ENCODE measurements at places on chromosomes 5 and 9. TPM values are rescaled to one million over a fixed set of nuclear protein-coding genes. Genes with fewer than 3 reads are reported as not detected.

- DNase-seq, result no peak
These were observed 282.9 kb upstream of the ANKRD55 start for GRCh38 chr5:56516035-56516434.

TOR1B gene
- 16.4 TPM for total RNA-seq

DNA sequence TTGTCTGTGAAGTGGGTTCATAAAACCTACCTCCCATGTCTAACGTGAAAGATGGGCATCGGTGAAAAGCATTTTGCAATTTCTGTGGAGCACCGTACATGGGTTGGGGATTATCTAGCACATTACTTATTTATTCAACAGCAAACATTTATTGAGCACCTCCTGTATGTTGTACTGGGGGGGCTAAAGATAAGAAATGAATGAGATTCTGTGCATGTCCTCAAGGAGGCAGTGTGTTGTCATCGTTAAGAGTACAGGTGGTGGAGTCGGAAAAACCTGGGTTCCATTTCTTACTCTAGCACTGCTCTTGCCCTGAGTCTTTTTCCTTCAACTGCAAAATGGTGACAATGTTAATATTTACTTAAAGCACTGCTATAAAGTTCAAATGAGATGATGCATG, 30.4 kb upstream of the DENND1A start:
- no peak for DNase-seq

MSMP gene
- total RNA-seq, result not detected

DNA sequence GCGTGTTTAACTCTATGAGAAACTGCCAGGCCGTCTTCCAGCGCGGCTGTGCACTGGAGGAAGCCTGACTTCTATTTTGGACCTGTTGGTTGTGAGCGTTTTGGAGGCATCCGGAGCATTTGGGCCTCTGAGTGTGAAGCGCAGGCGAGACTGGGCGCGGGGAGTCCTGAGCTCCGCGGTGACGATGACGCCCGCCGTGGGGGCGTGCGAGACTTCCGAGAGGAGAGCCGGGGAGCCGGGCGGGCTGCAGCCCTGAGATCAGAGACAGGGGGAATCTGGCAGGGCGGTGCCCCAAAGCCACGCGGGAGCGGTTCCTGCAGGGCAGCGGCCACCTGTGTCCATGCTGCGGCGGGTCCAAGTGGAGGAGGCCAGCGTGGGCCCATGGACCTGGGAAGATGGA, 47.4 kb downstream of the NTNG2 start:
- no peak for DNase-seq

DNA sequence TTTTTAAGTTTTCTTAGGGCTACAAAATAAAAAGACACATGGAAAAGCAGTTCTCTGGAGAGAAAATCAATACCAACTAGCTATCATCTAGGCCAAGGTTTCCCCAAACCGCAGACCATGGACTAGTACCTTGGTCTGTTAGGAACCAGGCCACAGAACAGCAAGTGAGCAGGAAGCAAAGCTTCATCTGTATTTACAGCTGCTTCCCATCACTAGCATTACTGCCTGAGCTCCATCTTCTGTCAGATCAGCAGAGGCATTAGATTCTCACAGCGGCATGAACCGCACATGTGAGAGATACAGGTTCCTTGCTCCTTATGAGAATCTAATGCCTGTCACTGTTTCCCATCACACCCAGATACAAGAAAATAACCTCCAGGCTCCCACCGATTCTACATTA, 1907.6 kb upstream of the ACO1 start:
- DNase-seq, result no peak

SLC25A2 gene
- 0.28 TPM for total RNA-seq

DNA sequence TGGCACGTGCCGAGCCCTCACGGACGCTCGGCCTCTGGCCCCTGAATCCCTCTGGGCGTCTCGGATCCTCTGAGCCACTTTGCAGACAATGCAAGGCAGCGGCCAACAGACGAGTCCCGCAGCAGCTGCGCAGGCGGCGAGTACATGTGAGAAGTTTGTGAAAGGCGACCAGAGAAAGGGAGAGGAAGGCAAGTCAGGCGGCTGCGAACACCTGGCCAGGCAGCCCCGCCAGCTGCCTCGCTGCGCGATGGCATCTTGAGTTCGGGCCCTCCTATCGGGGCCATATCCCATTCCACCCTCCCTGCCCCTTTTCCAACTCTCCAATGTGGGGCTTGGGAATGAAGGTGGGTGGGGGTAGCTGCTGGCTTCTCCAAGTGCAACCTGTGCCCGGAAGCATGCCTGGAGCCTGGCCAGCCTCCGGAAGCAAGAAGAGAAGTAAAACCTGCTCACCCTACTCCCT, 4.5 kb upstream of the POU4F3 start:
- no peak for DNase-seq

DNA sequence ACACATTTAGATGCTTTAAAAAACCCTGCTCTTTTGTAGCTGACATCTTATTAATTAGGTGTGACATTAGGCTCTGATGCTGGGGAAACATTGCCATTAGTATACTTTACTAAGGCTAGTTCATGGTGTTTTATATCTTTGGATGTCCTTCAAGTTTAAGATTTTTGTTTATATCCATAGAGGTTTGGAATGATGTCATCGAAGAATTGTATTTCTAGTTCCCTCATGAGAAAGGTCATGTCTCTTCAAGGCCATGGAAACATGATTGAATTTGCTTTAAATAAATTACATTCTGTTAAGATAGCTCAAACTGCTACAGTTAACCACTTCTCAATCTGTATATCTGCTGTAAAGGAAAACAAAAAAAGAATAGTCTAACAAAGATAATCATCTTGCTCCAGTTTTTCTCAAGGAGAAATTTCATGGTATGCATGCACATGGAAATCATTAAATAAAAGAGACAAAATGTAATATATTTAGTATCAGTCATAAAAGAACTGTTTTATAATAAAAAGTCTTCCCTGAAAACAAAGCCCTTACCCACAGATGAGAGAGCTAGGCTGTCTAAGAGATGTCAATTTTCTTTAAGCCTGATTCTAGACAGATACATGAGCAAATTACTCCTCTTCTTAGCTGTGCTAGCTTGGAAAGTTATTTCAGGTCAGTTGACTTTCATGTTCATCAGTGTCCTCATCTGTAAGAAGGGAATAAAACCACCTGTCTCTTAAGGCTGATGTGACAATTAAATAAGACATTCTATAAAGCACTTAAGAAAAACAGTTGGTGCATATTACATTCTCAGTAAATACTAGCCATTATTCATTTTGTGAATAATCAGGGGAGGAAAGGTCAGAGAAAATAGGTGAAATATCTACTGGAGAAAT, 25.0 kb upstream of the STARD4 start:
- peak; percentile 78 for DNase-seq

MARCOL gene
- total RNA-seq, result not detected

GRCh38 chr9:77440057-77440456, 208.1 kb downstream of the GNA14 start:
- DNase-seq, result peak; percentile 47

- peak; percentile 75 for DNase-seq
These were observed 347.6 kb downstream of the GADD45G start for GRCh38 chr9:89952401-89952800.

- no peak for DNase-seq
These were observed 25.0 kb downstream of the CCDC152 start for GRCh38 chr5:42781584-42781983.

PDE6A gene
- not detected for total RNA-seq

DNA sequence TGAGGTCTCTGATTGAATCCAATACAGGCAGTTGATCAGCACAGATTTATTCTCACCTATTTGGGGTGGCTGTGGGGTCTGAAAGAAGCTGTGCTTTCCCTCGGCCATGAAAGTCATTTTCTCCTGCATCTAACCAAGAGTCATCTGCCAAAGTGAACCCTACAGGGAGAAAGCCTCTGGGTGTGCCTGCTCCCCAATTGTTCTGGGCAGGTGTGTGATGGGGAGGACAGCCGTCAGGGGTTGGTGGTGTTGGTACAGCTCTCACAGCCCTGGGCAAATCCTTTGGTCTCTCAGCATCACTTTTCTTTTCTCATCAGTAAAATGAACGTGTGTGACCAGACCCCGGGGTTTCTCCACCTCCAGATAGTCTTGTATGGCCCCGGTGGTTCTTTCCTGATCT, 2.5 kb downstream of the PHF2 start:
- no peak for DNase-seq

TAF11L10 gene
- total RNA-seq, result not detected

GRCh38 chr5:142411656-142412425, 87.0 kb upstream of the SPRY4 start:
- DNase-seq, result no peak
